ENCODE measurements at places on chromosomes 3 and 15.

- no peak for DNase-seq
These were observed 19.9 kb upstream of the TATDN2 start for GRCh38 chr3:10228248-10228950.

GRCh38 chr3:55818485-55818884, 331.4 kb upstream of the WNT5A start:
- DNase-seq = no peak

DNA sequence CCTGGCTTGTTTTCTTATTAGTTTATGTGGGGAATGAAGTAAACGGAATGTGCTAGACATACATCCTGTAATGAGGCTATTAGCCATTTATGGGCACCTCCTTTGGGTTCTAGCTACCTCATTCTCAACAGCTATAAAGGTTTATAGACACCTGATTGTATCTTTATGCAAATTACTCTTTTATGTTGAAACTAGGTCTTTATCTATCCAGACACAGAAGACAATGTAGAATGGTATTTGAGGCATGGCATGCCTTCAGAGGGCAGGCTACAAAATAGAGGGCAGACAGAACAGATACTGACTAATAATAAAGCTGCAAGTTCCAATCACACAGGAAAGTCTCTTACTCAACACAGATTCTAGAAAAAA, 27.1 kb downstream of the TBC1D2B start:
- DNase-seq = no peak

- no peak for DNase-seq
These were observed 43.0 kb downstream of the RAD54L2 start for GRCh38 chr3:51581524-51581923.

- DNase-seq = no peak
These were observed 185.8 kb upstream of the DCBLD2 start for GRCh38 chr3:99087277-99087676.

DNA sequence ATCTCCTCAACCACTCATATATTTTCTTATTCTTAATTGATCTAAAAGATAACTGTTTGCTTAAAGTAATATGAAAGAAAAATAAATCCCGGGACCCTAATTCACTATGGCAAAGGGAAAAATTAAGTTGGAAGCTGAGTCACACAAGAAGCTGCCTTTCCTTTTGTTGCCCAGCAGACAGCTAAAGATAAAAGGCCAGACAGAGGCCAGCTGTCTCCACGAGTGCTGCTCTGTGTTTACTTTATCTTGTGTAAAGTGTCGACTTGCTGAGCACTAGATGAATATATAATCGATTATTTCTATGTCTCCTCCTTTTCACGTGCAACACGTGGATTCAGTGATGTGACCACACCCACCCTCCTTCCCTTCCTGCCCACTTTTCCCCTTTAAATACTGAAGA, 52.8 kb upstream of the NSMCE3 start:
- DNase-seq = no peak

DNA sequence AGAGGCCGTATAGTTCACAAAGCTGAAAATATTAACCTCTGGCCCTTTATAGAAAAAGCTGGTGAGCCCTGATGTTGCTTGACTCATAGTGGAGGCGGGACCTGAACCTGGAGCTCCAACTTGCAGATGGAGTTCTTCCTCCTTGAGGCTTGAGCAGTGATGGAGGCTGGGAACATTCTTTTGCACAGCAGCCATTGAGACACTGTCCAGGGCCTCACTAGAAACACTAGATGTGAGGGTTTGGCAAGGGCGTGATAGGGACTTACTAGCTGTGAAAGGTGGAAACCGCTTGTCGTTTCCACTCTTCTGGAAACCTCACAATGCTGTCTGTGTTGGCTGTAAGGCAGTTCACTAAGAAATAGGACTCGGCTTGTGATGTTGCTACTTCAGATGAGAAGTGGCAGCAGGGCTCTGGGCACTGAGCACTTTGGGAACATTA, 12.5 kb downstream of the SMAD6 start:
- DNase-seq = no peak
